ENCODE measurements at places on chromosomes 16 and 17.

- no peak for ATAC-seq
Measured at GRCh38 chr16:52964290-52964689, 88.4 kb downstream of the CHD9NB start.

- ATAC-seq: no peak
Measured at GRCh38 chr16:83102336-83102735, 475.6 kb downstream of the CDH13 start.

DNA sequence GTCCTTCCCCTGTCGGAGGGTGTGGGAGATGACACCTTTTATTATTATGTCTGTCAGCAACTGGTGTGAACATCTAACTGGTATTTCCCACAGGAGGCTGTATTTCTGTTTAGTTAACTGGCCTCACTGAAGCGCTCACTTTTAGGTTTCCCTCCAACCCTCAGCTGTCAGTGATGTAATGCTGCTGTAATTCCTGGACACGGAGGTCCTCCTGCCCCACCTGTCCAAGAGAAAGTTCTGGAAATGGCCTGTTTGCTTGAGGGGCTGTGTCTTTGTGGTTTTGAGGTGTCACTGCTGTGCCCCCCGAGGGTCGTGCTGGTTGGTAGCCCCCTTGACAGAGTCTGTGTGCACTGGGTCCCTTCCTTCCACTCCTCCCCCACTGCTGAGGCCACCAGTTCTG lies 11.5 kb downstream of the KCNJ12 start:
- no peak for ATAC-seq

- ATAC-seq: no peak
Measured at GRCh38 chr16:87145181-87146176, 171.7 kb downstream of the C16orf95 start.

DNA sequence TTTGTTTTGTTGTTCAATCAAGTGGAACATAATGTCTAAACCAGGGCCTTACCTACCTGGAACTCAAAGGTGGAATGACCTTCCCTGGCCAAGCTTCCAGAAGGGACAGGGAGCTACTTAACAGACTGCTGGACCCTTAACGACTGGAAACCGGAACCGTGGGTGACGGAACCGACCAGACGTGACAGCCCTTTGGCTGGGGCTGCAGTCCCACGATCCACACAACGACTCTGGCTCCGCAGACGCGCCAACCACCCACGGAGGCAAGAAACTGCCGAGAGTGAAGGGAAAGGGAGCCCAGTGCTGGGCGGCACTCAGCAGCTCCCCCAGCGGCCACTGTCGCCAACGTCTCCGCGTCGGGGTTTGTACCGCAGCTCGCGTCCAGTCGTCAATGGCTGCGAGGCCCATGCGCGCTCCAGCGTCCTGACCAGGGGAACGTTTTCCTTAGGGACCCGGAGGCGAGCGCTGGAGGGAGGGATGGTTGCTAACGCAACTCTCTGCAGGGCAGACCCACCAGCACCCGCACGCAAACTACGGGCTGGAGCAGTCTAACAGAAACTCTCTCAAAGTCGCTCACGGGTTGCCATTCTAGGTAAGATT lies 5.5 kb upstream of the KIF22 start:
- peak; percentile 91 for ATAC-seq

DNA sequence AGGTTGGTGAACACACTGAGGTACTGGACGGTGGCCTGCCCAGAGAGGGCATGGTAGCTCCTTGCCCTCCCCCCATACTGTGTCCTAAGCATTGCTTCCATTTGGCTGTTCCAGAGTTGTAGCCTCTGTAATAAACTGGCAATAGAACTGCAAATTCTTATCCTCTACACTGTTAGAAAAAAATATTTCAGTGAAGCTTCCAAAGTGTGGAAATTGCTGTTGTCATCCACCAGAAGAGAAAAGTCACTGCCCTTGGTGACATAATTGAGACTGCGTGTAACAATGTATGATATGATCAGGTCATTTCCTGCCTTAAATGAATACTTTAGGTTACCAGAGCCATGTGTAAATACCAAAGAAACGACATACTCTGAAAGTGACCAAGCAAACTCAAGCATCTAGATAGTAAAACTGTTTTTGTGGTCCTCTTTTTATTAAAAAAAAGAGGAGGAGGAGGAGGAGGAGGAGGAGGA lies 65.9 kb downstream of the CEP95 start:
- peak; percentile 72 for ATAC-seq

DNA sequence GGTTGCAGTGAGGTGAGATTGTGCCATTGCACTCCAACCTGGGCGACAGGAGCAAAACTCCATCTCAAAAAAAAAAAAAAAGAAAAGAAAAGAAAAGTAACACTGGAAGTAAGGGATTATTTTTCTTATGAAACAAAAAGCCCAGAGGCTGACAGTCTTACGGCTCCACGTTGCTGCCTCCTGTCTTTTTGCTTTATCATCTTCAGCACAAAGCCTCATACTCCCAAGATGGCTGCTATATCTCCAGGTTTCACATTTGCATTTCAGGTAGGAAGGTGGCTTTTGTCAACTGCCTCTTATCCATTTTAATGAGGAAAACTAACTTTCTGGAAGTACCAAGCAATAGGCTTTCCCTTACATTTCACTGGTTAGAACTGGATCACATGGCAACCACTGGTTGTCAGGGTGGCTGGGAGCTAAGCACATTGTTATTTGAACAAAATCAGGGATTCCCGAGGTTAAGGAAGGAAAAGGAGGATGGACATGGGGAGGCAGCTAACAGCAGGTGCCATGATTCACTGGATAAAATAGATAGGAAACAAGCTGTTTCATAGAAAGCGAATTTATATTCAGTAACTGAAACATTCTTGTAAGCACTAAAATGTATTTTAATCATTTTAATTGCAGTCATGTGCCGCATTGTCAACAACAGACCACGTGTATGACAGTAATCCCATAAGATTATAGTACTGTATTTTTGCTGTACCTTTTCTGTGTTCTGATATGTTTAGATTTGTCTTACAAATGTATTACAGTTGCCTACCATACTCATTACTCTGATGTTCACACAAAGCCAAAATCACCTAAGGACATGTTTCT lies 58.6 kb downstream of the KSR1 start:
- ATAC-seq: no peak

DNA sequence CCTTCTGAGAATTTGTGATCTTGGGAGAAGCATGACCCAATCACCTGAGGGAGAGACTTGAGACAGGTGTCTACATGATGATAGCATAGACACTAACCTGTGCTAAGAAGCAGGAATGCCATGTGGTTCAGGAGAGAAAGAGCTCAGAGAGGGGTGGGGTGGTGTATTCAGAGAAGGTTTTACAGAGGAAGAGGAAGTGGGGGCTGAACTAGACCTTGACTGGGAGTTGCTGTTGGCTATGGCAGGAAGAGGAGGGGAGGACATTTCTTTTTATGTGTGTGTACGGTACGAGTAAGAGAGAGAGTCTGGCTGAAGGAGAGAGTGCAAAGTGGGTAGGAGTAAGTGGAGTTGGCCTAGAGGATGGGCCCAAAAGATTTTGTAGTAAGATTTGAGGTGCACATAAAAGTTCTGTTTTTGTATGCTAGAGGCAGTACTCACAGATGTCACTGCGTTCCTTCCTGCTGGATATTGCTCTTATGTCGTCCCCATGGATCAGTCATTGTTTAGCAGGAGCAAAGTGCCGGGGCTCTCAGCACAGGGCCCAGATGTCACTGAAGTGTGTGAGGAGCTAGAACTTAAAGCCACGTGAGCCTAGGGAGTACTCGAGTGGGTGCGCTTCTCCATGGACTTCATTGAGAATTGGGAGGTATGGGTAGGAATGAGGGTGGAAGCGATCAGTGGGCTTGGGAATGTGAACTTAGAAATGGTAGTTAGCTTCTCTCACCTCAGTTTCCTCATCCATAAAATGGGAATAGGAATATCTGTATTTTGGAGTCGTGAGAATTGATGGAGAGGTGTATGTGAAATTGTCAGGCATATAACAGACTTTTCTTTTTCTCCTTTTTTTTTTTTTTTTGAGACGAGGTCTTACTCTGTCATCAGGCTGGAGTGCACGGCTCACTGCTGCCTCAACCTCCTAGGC lies 22.1 kb downstream of the SLC7A6 start:
- ATAC-seq: no peak

DNA sequence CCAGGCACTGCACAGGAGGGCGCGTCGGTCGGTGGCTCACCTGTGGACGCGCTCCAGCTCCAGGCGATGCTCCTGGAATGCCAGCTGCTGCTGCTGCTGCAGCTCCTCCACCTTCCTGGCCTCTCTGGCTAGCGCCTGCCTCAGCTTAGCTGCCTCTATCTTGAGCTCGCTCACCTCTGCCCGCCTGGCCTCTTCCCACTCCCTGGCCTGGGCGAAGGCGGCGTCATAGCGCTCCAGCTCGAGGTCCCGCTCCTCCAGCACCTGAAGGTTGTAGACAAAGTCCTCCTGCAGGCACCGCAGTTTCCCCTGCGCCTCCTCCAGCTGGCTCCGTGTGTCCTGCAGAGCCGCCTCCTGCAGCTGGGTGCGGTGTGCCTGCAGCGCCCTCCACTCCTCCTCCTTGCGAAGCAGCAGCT lies 11.1 kb downstream of the CCDC57 start:
- ATAC-seq: no peak

DNA sequence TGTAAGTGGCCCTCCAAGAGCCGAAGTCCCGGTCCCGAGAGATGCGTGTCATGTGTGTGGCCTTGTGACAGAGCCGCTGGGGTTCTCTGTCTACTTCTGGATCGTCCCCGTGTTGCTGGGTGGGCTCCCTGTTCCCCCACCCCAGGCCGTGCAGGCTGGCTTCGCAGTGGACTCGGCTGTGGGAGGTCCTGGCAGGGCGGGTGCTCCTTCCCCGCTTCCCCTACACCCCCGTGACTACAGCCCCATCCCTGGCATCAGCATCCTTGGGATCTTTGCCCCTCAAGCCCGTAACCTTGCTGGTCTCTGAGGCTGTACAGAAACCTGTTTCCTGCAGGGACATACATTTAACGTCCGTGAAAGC lies 136.3 kb downstream of the BANP start:
- no peak for ATAC-seq

GRCh38 chr17:33124871-33125551 lies 133.4 kb downstream of the SPACA3 start:
- ATAC-seq: no peak

GRCh38 chr17:74394275-74394950 lies 27.1 kb downstream of the GPR142 start:
- ATAC-seq: no peak

DNA sequence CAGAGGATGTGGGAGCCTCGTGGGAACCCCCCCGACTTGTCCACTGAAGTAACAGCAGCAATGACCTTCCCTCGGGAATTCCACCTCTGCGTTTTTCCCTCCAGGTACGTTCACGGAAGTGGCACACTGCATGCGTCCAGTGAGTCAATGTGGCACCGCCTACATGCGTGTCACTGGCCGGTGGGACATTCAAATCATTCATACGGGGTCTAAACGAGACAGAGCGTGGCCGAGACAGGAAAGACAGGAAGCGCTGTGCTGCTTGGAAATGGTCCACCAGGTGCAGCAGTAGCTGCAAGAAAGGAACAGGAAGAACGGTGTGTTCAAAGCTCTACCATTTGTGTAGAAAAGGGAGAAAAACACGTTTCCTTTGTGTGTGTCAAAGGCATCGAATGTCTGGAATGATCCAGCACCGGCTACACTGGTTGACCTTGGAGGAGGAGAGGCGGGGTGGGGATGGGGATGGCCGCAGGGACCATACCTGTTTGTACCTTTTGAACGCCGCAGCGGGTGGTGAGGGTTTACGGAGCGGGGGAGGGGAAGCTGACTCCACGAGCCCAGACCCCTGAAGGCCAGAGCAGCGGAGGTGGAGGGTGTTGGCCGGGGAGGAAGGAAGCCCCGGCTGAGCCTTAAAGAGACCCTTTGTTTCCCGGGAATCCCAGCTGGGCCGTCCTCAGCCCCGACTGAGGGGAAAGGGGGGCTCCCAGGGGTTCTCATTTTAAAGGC lies 1.7 kb upstream of the PGAP6 start:
- no peak for ATAC-seq

DNA sequence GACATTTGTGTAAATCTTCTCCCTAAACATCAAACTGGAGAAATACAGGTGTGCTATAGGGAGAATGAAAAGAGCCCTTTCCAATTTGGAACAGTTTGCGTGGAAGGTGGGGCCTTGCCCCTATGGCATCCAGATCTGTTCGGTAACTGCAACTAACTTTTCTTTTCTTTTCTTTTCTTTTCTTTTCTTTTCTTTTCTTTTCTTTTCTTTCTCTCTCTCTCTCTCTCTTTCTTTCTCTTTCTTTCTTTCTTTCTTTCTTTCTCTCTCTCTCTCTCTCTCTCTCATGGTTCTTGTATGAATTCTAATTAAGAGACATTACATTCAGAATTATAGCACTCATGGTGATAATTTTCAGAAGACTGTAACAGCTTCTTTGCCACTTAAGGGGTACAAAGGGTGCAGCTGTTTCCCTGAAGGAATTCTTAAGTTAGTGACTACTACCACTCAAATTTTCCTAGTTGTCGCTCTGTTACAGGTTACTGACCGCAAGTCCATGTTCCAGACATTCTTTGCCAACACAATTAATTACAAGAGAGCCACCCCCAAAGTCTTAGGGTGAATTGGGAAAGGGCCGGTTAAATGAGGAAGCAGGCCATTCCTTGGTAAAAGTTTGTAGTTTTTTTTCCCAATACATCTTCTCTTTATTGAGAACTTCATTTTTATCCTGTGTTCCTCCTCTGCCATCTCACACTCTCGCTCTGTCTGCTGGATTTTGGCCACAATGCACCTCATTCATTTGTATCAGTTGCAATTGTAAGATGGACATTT lies 69.8 kb downstream of the KSR1 start:
- ATAC-seq: no peak

DNA sequence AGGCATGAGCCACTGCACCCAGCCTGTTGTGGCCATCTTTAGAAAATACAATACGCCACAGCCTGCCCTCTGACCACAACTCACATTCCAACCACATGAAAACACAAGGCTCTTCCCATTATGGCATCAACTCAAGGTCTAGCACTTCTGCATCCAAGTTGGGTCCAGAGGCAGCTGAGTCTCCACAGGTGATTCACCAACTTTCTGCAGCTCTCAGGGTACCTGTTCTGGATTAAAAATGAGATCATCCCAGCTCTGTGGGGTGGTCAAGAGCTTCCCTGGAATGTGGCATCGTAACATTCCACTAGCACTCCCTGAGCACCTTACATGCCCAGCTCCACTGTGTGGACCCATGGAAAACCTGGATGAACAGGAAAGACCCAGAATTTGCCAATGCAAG lies 9.9 kb upstream of the GUCY2D start:
- no peak for ATAC-seq

GRCh38 chr17:64506576-64507412 lies at the start of gene CEP95:
CEP95 (plus strand) TSS chr17:64506977; CDS start chr17:64507098, 121 bp downstream.
- peak; percentile 86 for ATAC-seq

DNA sequence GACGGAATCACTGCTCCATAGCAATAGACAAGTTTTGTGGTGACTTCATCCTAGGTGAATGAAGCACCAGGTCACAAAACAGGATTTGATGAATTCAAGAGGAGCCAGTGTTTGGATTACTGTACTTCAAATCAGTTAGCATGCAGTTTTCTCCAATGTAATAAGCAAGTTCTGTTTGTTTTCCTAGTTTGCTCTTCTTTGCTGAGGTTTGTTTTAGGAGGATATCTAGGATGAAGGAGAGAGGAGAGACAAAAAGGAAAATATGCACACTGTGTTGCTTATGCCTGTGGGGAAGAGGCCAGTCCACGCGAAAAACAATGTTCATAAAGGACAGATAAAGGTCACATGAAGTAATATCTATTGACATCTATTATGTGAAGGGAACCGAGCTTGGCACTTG lies 9.0 kb downstream of the KRT37 start:
- ATAC-seq: no peak

- peak; percentile 37 for ATAC-seq
Measured at GRCh38 chr17:57940653-57941329, 14.4 kb downstream of the CUEDC1 start.
